GM23338 (cell line): ENCODE measurements at places on chromosomes 1 and 21. TPM values are rescaled to one million over a fixed set of nuclear protein-coding genes. Genes with fewer than 3 reads are reported as not detected.

ADPRS gene
- 46.6 and 47.1 TPM in 2 replicates for total RNA-seq

- no peak for DNase-seq
These were observed 5.5 kb downstream of the TRAF5 start for GRCh38 chr1:211332036-211332616.

GRCh38 chr1:229318056-229318455 is 24.8 kb downstream of the CCSAP start:
- DNase-seq = no peak

LYSMD1 gene
- 5.7 and 6.4 TPM in 2 replicates for total RNA-seq

GRCh38 chr1:230175163-230175747 is 108.2 kb downstream of the GALNT2 start:
- no peak for DNase-seq

ADAMTS5 gene
- total RNA-seq = 0.21 and 0.47 TPM in 2 replicates

DNA sequence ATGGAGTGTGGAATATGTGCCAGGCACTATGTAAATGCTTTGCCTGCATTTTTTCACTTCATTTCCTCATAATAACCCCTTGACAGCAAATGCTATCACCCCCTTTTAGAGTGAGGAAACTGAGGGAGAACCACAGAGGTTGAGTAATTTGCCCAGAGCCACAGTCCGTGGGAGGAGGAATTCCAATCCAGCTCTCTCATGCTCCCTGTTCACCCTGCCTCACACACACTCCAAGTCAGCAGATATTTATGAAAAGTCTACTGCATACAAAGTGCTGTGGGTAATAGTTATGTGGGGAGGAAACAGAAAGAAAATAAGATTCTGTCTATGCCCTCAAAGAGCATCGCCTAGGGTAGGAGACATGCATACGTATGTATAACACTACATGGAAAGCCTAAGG is 30.9 kb upstream of the RBM15 start:
- DNase-seq = no peak

GRCh38 chr1:201019321-201019977 is 4.1 kb downstream of the KIF21B start:
- DNase-seq = no peak

GRCh38 chr1:50829014-50829958 is 130.8 kb downstream of the FAF1 start:
- DNase-seq = no peak

GRCh38 chr1:11787251-11787803 is 18.4 kb downstream of the MTHFR start:
- DNase-seq = peak; percentile 79

MAP1LC3C gene
- total RNA-seq = 1.1 and 1.7 TPM in 2 replicates

KLF17 gene
- not detected in 2 replicates for total RNA-seq

DNA sequence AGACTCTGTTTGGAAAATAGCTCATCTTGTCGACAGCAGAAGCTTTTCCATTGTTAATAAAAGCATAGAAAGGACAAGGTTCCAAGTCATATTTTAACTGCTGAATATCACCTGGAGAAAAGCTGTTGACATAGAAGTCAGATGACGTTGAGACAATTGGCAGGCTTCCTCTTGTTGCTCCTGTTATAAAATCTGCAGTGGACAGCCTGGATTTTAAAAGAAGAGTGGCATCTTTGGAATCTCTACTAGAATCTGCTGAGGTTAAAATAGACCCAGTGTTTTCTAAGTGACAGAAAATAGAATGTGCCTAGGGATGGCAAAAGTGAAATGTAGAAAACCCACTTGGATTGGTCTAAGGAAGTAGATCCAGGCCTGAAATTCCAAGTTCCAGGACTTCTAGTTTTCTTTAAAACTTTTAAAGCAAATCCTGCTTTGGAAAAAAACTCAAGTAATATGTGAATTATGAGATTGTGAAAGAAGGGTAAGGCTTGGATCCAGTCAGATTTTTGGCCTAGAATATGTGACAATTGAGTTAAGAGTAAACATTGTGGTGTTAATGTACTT is 53.6 kb upstream of the NEXN start:
- DNase-seq = peak; percentile 9

DNA sequence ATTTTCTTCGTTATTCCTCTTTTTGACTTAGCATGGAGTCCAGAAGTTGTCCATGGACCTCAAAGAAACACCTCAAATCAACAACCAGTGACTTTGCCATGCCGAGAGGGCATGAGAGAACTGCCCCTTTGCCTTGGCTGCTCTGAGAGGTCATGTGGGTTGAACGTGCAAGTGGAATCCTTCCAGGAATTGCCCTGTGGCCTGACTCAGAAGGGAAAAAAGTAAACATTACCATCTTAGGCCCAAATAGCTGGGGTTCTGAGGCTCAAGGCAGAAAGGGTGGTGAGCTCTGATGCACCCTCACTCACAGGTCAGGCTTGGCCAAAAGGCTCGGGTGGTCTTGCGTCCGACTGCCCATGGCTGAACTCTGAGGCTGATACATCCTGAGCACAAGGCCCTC is 15.1 kb downstream of the STUM start:
- DNase-seq = no peak

NUP210L gene
- not detected in 2 replicates for total RNA-seq

DNA sequence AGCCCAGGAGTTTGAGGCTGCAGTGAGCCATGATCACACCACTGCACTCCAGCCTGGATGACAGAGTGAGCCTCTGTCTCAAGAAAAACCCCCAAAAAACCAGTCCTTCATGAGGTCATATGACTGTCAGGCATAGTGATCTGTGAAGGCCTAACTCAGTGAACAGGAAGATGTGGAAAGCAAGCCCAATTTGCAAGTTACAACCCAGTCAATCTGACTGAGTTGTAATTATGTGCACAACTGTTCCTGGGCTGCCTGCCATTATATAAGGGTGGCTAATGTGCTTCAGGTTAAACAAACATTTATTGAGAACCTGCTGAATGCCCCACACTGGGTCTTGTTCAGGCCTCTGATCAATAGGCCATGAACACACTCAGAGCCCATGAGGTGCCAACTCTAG is 38.2 kb upstream of the KIRREL1 start:
- no peak for DNase-seq

B3GALT5 gene
- total RNA-seq = 31.7 and 37.5 TPM in 2 replicates

- no peak for DNase-seq
These were observed 64.2 kb downstream of the SLC30A7 start for GRCh38 chr1:100960098-100960497.
